ENCODE measurements at places on chromosomes 2 and 18. TPM values are rescaled to one million over a fixed set of nuclear protein-coding genes. Genes with fewer than 3 reads are reported as not detected.

DNA sequence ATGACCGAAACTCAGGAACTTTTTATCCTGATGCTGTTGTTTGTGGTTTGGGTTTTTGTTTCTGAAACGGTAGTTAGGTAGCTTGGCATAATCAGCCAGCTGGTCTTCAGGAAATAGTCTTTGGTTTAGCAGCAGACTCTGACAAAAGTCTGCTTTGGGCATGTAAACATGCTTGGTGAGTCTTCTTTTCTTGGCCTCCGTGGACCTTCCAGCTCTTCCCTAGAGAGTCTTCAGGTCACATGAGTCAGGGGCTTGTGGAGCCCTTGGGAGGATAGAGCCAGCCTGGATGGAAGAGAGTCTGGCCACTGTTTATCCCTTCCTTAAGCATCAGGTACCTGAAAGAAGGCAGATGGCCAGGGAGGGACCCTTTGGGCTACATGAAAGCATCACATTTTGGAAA is 154.5 kb downstream of the MGAT5 start:
- peaks cover 16% of the 10 kb centered on the region for H3K36me3 ChIP-seq
- H3K27me3 ChIP-seq: no peaks in the 10 kb centered on the region
- DNase-seq: no peak
- H3K4me1 ChIP-seq: peaks cover 29% of the 10 kb centered on the region

DNA sequence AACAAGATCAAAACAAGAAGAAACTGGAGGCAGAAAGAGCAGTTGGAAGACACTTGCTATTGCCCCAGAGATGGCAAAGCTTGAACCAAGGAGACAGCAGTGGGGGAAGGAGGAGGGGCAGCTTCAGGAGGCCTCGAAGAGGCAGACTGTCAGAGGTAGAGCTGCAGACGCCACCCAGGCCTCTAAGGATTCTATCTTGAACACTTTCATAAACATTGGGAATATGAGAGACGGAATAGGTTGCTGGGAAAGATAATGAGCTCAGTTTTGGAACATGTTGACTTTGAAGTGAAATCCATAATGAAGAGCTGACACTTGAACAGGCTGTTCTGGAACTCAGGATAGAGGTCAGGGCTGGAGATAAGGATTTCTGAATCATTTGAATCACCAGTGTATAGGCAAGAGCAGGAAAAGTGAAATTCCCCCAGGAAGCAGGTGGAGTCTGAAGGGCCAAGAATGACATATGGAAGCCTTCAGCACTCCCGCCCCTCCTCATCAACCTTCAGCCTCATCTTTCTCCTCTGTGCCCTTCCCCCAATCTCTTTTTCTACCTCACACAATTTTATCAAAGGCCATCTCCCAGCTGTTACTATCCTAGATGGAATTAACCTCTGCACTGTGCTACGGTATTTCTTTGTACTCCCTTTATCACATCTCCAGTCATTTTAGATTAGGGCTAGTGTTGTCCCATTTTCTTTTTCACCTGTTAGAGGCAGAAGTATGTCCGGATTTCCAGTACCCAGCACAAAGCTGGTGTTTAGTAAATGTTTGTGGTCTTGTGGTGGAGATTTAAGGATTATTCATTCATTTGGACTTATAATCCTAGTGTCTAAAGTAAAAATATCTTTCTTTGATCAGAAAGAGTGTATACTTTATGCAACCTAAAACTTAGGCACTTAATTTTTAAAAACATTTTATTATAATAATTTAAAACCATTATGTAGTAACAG is 47.5 kb upstream of the RTN4 start:
- DNase-seq: no peak
- no peaks in the 10 kb centered on the region for H3K27me3 ChIP-seq
- no peak overlapping the region for H3K27ac ChIP-seq

DNA sequence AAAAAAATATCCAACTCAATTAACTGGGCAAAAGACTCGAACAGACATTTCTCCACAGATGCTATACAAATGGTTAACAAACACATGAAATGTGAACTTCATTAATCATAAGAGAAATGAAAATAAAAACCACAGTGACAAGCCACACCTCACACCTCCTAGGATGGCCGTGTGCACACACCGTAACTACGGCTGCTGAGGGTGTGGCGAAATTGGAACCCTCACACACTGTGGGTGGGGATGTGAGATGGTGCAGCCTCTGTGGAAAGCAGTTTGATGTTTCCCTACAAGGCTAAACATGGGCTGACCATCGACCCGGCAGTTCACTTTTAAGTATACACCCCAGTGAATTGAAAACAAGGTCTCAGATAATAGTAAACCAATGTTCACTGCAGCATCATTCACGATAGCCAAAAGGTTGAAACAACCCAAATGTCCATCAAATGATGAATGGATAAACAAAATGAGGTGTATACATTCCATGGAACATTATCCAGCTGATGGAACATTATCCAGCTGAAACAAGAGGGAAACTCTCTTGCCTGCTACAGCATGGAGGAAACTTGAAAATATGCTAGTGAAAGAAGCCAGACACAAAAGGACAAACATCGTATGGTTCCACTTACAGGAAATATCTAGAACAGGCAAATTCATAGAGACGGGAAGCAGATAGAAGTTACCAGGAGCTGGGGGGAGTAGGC is 32.2 kb downstream of the ZAP70 start:
- no peak for DNase-seq
- no peak overlapping the region for H3K4me3 ChIP-seq
- H3K4me1 ChIP-seq: peaks cover 30% of the 10 kb centered on the region
- no peak overlapping the region for H3K27ac ChIP-seq

The CBLN2 gene
- 0.44 TPM for total RNA-seq

The TWIST2 gene
- 13.6 TPM for total RNA-seq
